Activated CD4-positive, alpha-beta memory T cell treated with anti-CD3 and anti-CD28 coated beads, Interleukin-2, amount 10 ng/mL, durations not matched to agents 7 days and 5 days (primary cell): ENCODE measurements at places on chromosomes 3 and 15. TPM values are rescaled to one million over a fixed set of nuclear protein-coding genes. Genes with fewer than 3 reads are reported as not detected.

GRCh38 chr3:171285287-171285686 is 174.9 kb downstream of the TNIK start:
- no peaks in the 10 kb centered on the region for H3K27me3 ChIP-seq
- no peak overlapping the region for H3K27ac ChIP-seq
- DNase-seq = no peak
- no peak overlapping the region for H3K4me3 ChIP-seq

Gene SERINC4
- 0.18 TPM for total RNA-seq

GRCh38 chr15:74136540-74136813 is 6.1 kb downstream of the ISLR2 start:
- no peak overlapping the region for H3K27ac ChIP-seq
- H3K4me3 ChIP-seq = peak overlapping the region; percentile 38
- DNase-seq = no peak

Gene CSPG4
- not detected for total RNA-seq

DNA sequence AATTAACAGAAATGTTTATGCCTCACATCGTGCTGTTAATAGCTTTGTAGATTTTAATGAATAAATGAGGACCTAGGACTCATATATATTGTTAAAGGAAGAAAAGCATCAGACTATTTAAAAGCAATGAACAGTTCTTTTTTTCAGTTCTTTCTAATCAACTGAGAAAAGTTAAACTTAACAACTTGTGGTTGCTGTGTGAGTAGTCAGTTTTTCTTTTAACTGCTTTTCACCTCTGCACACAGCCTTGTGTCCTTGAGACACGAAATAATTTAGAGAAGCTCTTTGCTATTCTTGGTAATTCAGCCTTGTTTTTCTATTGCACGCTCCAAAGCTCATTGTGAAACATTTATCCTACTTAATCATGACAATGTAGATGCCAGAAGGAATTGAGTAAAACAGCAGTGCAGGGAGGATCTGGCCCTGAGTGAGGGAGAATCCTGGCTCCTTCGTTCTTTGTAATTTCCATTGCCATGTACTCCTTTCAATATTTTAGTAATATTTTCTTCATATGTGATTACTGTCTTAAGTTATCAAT is 499.0 kb downstream of the PYDC2 start:
- no peaks in the 10 kb centered on the region for H3K36me3 ChIP-seq
- no peak overlapping the region for H3K4me3 ChIP-seq
- H3K4me1 ChIP-seq = no peaks in the 10 kb centered on the region
- H3K27me3 ChIP-seq = no peaks in the 10 kb centered on the region
- H3K27ac ChIP-seq = no peak overlapping the region
- no peak for DNase-seq

- no peak for DNase-seq
- H3K27me3 ChIP-seq = no peaks in the 10 kb centered on the region
- no peaks in the 10 kb centered on the region for H3K36me3 ChIP-seq
- H3K4me3 ChIP-seq = no peak overlapping the region
- H3K27ac ChIP-seq = no peak overlapping the region
- no peaks in the 10 kb centered on the region for H3K4me1 ChIP-seq
Observed at GRCh38 chr3:191882289-191882688, 421.3 kb downstream of the PYDC2 start.

DNA sequence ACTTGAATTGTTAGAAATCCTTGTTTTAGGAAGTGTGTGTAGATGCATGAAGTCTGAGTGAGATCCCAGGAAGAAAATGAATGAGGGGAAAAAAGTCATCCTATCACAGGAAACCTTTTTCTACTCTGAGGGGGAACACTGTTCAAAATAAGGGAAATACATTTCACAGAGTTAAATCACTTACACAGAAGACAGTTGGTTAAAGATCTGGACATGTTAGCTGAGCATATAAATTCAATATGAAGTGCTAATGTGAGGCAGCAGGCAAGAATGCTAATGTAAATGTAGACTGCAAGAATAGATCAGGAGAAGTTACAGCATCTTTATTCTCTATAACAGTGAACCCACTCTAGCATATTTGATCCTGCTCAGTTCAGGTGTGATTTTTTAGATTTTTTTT is 2.6 kb downstream of the TBCCD1 start:
- peaks cover 46% of the 10 kb centered on the region for H3K4me1 ChIP-seq
- H3K4me3 ChIP-seq = no peak overlapping the region
- no peak overlapping the region for H3K27ac ChIP-seq
- H3K36me3 ChIP-seq = peaks cover 16% of the 10 kb centered on the region

- no peak overlapping the region for H3K27ac ChIP-seq
- no peak overlapping the region for H3K4me3 ChIP-seq
- peaks cover 6% of the 10 kb centered on the region for H3K4me1 ChIP-seq
- H3K27me3 ChIP-seq = no peaks in the 10 kb centered on the region
Observed at GRCh38 chr15:99657996-99658395, 75.2 kb downstream of the LYSMD4 start.

DNA sequence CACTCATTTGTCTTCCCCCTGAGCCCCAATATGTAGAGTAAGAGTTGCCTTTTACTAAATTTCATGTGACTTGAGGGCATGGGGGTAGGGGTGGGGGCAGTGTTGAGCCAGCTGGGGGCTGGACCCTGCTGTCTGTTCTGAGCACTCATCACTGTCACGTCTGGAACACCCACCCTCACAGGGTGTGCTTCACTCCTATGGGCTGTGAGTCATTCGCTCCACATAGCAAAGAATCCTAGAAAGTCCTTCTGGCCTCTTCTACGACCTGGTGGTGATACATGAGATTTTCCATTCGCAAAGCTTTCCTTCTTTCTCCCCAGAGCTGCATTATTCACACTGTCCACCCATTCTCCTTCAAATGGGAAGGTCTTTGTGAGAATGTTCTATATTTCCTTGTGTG is 43.6 kb upstream of the MGLL start:
- peaks cover 10% of the 10 kb centered on the region for H3K4me1 ChIP-seq
- no peak overlapping the region for H3K4me3 ChIP-seq
- H3K36me3 ChIP-seq = no peaks in the 10 kb centered on the region
- peaks cover 25% of the 10 kb centered on the region for H3K27me3 ChIP-seq
- no peak for DNase-seq
- H3K27ac ChIP-seq = no peak overlapping the region

Gene SRGAP3
- 1.2 TPM for total RNA-seq

Gene LTF
- total RNA-seq = not detected

DNA sequence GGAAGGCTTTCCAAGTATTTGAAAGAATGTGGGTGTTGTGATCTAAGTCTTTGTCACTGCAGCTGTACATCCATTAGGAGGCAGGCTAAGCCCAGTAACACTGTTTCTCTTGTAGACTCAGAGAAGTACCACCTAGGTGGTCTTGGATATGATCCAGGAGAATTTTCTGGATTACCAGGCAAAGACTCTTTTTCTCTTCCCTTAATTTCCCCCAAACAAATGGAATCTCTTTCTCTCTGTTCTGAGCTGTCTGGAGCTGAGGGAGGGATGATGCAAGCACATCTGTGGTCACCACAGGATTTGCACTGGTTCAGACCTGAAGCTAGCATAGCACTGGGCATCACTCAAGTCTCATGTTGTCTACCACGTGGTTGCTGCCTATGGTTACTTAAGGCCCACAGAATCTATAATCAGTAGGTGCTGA is 227.6 kb downstream of the NECTIN3 start:
- H3K36me3 ChIP-seq = no peaks in the 10 kb centered on the region
- H3K27ac ChIP-seq = no peak overlapping the region
- no peak overlapping the region for H3K4me3 ChIP-seq

Gene TMCO5A
- total RNA-seq = not detected

Gene UBA7
- total RNA-seq = 179 TPM

Gene RTP1
- not detected for total RNA-seq

GRCh38 chr15:58438956-58439355 is 7.2 kb downstream of the LIPC start:
- H3K4me1 ChIP-seq = peaks cover 16% of the 10 kb centered on the region
- no peaks in the 10 kb centered on the region for H3K27me3 ChIP-seq
- no peak overlapping the region for H3K4me3 ChIP-seq
- DNase-seq = peak; percentile 57

GRCh38 chr3:104108522-104108921 is 1258.2 kb upstream of the ALCAM start:
- H3K36me3 ChIP-seq = no peaks in the 10 kb centered on the region
- H3K27me3 ChIP-seq = no peaks in the 10 kb centered on the region
- no peak overlapping the region for H3K27ac ChIP-seq
- no peak overlapping the region for H3K4me3 ChIP-seq

DNA sequence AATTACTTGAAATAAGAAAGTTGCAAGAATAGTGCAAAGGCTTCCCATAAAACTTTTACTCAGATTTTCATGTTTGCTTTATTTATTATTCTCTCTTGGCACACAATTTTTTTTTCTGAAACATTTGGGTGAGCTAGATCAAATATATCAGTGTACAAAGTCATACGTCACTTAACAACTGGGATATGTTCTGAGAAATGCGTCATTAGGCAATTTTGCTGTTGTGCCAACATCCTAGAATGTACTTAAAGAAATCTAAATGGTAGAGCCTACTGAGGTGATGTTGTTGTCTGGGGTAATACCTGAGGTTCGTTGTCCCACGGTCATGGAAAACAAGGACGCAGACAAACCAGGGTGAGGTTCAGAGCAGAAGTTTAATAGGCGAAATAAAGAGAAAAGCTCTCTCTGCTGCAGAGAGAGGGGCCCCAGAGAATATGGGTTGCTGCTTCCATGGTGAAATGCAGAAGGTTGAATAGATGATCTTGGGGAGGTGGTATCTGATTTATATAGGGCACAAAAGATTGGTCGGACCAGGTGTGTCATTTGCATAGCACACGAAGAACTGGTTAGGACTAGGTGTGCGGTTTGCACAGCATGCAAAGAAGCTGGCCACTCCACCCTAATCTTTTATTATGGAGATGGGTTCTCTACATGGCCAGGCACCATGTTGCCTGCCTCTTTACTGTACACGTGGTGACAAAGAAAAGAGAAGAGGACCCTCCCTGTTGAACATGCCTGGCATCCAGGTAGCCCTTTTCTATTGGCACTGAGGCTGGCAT is 8.8 kb upstream of the GRAMD1C start:
- no peak overlapping the region for H3K4me3 ChIP-seq
- DNase-seq = no peak
- no peaks in the 10 kb centered on the region for H3K27me3 ChIP-seq
- H3K4me1 ChIP-seq = peaks cover 18% of the 10 kb centered on the region
- H3K27ac ChIP-seq = no peak overlapping the region

DNA sequence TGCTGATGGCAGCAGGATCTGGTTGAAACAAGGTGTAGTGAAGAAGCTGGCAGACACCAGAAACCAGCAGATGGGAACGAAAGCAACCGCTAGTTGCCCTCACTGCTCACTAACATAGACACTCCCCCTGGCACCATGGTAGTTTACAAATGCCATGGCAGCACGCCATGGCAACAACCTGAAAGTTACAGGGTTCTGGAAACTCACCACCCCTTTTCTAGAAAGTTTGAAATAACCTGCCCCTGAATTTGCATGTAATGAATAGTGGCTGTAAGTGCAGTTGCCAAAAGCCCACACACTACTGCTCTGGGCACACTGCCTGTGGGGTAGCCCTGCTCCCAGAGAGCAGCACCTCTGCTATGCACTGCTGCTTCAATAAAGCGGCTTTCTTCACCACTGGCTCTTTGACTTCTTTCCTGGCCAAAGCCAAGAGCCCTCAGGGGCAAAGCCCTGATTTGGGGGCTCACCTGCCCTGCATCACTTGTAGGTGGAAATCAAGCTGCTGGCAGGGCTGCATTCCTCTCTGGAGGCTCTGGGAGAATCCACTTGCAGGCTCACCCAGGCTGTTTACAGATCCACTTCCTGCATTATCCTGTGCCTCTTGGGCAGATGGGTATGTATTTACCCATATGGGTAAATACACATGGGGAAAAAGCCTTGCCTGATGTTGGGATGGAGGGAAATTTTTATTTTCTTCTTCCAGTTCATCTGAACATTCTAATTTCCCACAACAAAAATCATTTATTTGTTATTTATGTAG is 2.0 kb upstream of the GP9 start:
- no peak overlapping the region for H3K4me3 ChIP-seq
- no peaks in the 10 kb centered on the region for H3K36me3 ChIP-seq
- peaks cover 12% of the 10 kb centered on the region for H3K27me3 ChIP-seq

Gene GPR171
- 204 TPM for total RNA-seq

- no peak overlapping the region for H3K4me3 ChIP-seq
- H3K4me1 ChIP-seq = no peaks in the 10 kb centered on the region
- no peak overlapping the region for H3K27ac ChIP-seq
- no peaks in the 10 kb centered on the region for H3K36me3 ChIP-seq
- no peak for DNase-seq
Observed at GRCh38 chr3:10468613-10469354, 36.6 kb downstream of the ATP2B2 start.

Gene ITPKA
- 0.48 TPM for total RNA-seq

Gene FGF7
- not detected for total RNA-seq

Gene SSUH2
- not detected for total RNA-seq

DNA sequence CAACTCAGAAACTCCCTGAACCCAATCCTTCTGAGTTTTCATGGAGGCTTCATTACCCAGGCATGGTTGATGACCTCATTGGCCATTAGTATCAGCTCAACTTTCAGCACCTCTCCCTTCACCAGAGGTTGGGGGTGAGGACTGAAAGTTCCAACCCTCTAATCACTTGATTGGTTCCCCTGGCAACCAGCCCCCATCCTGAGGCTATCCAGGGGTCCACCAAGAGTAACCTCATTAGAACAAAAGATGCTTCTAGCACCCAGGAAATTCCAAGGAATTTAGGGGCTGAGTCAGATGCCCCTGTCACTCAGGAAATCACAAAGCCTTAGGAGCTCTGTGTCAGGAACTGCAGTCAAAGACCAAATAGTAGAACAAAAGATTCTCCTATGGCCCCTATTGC is 43.8 kb downstream of the ADAMTSL3 start:
- no peak for DNase-seq
- no peak overlapping the region for H3K27ac ChIP-seq
- no peak overlapping the region for H3K4me3 ChIP-seq
- no peaks in the 10 kb centered on the region for H3K4me1 ChIP-seq

DNA sequence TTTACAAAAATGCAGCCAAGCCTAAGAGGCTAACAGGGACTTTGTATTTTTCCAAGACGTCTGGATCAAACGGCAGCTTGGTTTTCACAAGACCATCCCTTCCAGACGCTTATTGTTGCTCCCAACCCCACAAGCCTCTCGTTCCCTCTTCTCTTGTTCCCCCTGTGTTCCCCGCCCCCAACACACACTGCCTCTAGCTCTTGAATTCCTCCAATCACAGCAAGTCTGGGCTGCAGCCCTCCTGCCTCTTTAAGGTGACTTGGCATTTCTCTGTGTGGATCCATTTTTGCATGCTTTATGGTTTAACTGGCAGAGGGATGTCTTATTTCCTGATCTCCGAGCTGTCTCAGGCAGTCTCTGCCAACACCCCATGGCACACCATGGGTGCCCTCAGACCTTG is 182.2 kb downstream of the ABHD5 start:
- H3K27me3 ChIP-seq = peaks cover 14% of the 10 kb centered on the region
- DNase-seq = no peak
- no peak overlapping the region for H3K27ac ChIP-seq
- no peaks in the 10 kb centered on the region for H3K4me1 ChIP-seq
- H3K36me3 ChIP-seq = no peaks in the 10 kb centered on the region

Gene PHC3
- 74.5 TPM for total RNA-seq

DNA sequence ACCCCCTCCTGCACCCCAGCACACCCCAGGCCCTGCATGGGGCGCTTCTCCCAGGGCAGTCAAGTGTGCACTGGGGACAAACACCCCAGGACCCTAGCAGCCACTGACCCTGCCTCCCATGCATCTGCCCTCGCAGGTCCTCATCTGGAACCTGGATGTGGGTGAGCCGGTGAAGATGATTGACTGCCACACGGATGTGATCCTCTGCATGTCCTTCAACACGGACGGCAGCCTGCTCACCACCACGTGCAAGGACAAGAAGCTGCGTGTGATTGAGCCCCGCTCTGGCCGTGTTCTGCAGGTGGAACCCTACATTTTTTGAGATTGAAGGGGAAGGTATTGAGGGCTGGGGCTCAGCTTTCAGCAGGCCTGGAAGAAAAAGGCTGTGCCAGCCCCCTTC is 109.3 kb downstream of the ANP32A start:
- no peak overlapping the region for H3K27ac ChIP-seq
- no peaks in the 10 kb centered on the region for H3K36me3 ChIP-seq
- no peaks in the 10 kb centered on the region for H3K4me1 ChIP-seq
- peaks cover 6% of the 10 kb centered on the region for H3K27me3 ChIP-seq
- DNase-seq = no peak
- no peak overlapping the region for H3K4me3 ChIP-seq
